Vagina (tissue), 2 donors: ENCODE measurements at places on chromosomes 1 and 21.
A peak's percentile ranks its signal among the peaks of the same experiment; 100 is the strongest.

- DNase-seq, result no peak
Measured at GRCh38 chr21:34593423-34593822, 21.5 kb downstream of the RCAN1 start.

DNA sequence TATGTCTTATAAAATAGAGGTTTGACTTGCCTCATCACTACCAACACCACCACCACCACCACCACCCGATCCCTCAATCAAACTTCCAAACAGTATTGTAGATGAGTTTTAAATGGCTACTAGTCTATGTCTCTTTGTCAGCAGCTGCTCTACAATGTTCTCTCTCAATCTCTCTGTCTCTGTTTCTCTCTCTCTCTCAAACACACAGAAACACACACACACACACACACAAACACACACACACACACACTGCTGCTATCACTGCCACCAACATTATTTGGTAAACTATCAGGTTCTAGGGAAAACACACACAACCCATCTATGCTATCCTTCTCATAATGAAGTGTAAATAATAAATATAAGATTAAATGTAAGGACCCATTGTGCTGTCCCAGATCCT, 2.4 kb downstream of the TNFSF4 start:
- DNase-seq, result no peak

DNA sequence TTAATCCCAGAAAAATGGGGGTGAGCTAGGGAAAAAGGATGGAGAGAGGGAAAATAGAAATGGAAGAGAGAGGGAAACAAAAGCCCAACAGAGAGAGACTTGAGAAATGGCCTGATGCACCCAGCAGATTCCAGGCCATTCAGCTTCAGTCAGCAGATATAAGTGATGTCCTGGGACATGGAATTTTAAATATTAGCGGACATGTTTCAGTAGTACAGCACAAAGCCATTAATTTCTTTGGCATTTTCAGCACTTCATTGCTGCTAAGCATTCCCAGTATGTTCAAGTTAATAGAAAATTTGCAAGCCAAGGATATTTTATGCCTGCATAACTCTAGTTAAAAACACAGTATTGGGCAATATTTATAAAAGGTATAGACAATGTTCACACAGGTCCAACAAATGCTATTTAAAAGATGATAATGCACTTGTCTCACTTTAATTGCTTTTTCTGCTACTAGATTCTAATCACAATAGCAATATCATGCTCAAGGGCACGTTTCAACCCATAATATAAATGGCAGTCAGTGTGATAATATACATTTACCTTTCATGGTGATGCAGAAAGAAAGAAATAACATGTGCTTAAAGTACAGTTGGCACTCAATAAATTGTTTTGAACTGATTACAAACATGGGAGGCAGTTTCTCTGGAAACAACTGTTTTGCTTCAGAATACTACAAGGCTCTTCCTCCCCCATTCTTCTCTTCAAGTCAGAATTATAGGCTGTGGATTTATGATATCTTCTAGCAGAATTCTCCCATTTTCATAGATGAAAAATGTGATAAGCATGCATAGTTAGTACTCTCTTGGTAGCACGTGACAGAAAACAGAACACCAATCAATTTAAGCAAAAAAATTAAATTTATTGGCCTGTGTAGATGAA, 108.1 kb upstream of the MAGI3 start:
- no peak for DNase-seq

DNA sequence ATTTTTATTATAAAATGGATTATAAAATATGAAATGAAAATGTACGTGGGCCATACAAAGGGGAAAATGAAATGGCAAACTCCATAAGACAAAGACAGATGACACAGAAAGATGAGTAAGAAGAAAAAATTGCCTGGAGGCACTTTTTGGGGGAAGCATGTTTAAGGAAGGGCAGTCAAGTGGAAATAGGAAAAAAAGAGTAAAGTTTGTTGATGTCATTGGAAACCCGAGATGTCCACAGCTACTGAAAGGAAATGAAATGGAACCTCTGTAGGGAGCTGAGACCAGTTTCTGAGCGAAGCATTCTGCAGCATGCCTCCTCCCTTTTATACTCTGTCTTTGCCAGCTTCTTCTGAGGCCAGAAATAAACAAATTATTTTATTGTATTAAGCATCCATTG, 203.4 kb upstream of the UBE2U start:
- DNase-seq, result no peak

DNA sequence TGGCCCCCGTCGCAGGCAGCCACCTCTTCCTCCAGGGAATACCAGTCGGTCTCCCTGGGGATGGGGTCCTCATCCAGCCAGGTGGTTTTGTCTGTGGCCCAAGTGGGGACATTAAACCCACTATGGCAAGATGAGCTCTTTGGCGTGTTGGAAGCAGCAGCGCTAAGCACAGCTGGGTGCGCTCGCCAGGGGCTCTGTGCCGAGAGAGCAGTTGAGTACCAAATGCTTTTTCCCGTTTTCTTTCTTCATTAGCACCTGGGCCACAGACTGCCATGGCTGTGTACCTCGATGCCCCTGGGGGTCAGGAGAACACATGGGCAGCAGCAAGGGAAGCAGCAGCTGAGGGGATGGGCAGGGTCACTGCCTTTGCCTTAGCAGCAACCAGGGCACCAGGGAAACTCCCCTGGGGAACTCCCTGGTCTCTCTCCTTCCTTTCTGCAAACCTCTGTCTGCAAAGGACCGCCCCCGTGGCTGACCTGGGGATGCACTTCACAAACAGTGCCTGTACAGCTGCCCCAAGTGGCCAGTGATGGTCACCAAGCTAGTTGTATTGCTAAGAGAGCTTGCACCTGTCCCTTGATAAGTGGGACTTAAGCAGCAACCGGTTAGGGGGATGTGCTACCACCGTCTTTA, 31.1 kb downstream of the EDARADD start:
- no peak for DNase-seq

GRCh38 chr1:167538657-167539056, 14.9 kb downstream of the CREG1 start:
- no peak for DNase-seq

DNA sequence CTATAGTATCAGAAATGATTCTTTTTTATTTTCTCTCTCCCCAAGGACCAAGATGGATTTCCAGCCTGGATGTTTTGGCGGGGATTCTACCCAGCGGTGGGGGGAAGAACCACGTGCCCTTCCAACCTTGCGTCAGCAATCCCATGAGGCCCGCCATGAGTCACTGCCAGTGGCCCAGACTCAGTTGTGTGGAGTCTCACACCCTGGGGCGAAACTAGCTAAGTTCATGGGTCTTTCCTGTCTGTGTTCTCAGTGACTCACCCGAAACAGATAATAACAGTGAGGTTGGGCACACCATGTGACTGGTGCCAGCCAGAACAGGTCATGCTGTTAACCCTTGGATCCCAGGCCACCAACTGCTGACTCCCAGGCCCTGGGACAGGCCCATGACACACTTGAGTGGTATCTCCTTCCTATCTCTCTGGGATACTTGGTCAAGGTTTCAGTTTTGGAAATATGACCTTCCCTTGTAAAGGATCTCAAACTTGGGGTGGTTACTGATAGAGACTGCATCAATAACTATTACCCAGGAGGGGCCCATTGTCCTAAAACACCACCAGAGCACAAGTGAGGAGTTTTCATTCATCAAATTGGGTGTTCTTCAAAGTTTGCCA, 98.0 kb upstream of the DUSP10 start:
- no peak for DNase-seq

DNA sequence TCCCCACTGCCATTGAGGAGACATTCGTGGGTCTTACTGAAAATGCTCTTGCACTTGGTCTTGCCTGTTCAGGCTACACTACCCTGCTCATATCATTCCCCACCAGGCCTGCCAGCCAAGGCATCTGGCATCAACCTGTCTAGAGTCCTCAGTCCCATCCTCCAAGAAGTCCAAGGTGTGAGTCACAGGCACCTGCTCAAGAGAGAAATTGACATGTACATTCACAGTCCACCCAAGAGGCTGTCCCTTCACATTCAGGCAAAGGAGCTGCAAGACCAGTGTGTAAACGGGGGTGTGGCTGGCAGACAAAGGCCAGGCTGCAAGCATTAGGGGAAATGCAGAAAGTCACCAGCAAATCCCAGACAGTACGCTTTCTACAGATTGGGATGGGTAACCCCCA, 13.1 kb upstream of the PLA2G2C start:
- DNase-seq, result no peak

GRCh38 chr1:12518931-12519692, 98.9 kb downstream of the DHRS3 start:
- peak; percentile 97 for DNase-seq

DNA sequence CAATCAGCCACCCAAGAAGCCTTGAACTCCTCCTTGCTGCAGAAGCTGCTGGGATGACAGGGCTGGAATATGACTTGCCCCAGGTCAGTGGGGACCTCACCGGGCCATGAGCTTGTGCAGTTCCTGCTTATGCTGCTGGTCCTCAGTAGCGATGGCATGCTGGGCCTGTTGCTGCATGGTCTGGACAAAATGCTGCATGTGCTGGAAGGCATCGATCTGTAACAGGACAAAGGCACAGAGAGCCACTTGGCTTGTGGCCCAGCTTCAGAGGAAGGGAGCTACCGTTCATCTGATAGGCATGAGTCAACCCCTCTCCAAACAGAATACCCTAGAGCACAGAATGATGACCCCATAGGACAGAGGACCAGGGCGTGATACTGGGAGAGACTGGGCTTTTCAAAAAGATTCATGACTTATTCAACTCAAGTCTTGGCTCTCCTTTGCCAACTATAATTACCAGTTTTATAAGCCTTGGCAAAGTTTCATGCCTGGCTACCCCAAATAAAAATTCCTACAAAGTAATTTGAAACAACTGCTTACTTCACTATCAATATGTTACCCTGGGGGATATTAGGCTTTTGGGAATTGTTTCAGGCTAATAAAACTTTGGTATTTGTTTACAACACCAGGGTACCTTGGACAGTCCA, 34.7 kb upstream of the EXOSC10 start:
- no peak for DNase-seq

- no peak for DNase-seq
Measured at GRCh38 chr1:179129702-179130473, 48.0 kb downstream of the TOR3A start.

GRCh38 chr21:41536827-41537103, 28.8 kb upstream of the TMPRSS2 start:
- no peak for DNase-seq

DNA sequence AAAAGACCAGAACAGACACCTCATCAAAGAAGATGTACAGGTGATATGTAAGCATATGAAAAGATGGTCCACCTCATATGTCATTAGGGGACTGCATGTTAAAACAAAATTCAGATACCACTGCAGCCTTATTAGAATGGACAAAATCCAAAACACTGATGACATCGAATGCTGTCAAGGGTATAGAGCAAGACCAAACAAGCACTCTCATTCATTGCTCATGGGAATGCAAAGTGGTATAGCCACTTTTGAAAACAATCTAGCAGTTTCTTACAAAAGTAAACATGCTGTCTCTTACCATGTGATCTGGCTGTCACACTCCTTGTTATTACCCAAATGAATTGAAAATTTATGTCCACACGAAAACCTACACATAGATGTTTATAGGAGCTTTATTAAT, 426.6 kb upstream of the ESRRG start:
- no peak for DNase-seq

- no peak for DNase-seq
Measured at GRCh38 chr1:94823116-94823515, 3.0 kb downstream of the SLC44A3 start.

- DNase-seq, result no peak
Measured at GRCh38 chr1:53559391-53559815, 100.2 kb downstream of the DMRTB1 start.

GRCh38 chr1:219542828-219543518, 69.9 kb downstream of the ZC3H11B start:
- no peak for DNase-seq

- DNase-seq, result no peak
Measured at GRCh38 chr1:92081031-92081430, 886 bp downstream of the BTBD8 start.

DNA sequence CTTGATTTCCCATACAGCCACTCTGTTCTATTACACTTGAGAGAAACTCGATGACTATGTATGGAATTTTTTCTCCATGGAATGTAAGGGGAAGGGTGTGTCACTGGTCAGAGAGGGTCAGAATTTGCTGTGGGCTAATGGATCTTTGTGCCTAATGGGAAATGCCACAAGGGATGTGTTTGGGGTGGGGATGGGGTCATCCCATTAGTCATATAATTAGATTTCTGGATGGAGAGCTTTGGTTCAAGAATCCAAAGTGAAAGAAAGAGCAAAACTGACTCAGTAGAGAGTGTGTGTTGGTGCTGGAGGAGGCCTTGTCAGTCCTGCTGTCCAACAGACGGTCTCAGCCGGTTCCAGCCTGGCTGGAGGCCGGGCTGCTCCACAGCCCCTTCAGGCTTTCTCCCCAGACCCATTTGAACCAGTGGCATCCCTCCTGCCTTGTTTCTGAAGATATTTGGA, 86.4 kb downstream of the LAMC2 start:
- no peak for DNase-seq

GRCh38 chr1:180931529-180931928, 18.8 kb downstream of the KIAA1614 start:
- no peak for DNase-seq

- peak; percentile 61 for DNase-seq
Measured at GRCh38 chr1:31798433-31799195, 17.2 kb downstream of the SPOCD1 start.

DNA sequence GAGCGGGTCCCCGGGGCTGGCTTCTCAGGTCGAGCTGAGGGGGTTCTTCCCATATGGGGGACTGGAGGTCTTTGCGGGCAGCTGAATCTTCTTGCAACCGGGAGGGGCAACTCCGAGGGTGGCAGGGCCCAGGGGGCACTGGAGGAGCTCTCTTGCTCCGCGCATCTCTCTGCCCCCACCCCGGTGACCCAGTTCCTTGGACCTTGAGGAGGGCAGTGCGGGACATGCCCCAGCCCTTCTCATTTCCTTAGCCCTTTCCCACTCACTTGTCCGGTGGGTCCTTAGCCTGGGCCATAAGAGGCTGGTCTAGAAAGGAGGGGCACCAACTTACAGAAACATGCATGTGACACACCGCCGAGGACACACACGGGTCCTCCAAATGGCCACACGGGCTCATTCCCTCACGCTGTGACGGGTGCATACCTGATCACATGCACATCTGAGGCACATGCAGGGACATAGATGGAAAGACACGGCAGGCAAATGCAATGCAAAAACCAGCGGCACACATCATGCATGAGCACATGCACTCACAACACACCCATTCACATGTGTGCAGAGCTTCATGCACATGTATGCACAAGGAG, 630 bp downstream of the HPCA start:
- DNase-seq, result no peak

DNA sequence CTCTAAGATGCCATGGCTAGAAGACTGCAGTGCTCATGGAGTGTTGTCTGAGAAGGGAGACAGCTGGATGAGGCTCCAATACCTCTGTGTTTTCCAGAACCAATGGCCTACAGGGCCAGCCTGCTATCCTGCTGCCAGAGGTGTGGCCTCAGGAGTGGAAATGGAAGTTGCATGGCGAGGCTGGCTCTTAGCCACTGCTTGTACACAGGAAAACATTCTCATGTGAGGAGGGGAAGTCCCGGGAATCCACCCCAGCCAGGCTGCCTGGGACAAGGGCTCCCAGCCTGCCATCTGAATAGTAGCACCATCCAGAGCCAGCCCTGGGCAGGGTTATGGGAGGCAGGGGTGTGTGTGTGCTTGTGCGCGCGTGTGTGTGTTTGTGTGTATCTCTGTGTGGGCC, 56.5 kb downstream of the SDC3 start:
- no peak for DNase-seq

- no peak for DNase-seq
Measured at GRCh38 chr1:58539553-58539952, 7.0 kb downstream of the OMA1 start.
